ENCODE measurements at places on chromosomes 11 and 22.

DNA sequence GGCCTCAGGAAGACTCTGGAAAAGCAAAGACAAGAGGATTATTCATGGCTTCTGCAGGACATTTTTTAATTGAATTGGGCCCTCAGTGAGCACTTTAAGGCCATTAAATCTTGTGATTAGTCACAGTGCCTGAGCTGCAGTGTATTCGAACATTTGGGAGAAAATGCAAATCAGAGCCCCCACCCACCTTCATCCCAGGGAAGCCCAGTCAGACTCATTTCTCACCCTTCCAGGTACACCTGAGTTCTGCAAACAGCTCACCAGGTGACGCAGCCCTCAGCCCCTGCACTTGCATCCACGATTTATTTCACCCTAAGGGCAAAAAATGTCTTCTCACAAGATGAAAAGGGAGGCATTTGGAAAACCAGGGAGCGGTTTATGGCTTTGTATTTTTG, 128.7 kb downstream of the MPPED1 start:
- DNase-seq = no peak

DNA sequence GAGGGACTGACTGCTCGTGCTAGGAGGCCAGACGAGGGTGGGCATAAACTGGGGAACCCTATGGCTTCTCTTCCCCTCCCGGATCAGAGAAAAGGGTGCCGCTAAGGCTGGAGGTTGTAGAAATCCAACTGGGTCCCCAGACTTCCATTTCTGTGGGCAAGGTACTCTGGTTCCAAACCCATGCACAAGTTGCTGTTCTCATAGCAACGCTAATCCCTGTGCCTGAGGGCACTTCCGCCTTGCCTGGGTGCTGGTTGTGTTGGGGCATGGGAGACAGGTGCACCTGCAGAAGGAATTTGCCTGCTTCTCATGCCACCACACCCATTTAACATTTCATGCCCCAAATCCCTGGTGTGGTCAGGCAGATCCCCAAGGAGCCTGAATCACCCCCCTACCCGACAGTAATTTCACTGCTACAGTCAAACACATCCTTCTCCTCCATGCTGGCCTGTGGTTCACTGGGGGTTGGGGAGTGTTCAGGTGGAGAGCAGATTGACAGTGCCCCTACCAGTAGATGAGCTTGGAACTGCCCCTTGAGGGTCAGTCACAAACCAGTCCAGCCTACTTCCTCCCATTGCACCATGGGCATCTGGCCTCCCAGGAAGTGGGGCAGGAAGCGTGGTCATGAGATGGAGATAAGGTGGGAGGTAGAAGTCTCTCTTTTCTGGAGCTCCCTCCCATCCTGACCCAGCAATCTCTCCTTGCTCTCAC, 1.2 kb downstream of the C2CD2L start:
- no peak for DNase-seq

DNA sequence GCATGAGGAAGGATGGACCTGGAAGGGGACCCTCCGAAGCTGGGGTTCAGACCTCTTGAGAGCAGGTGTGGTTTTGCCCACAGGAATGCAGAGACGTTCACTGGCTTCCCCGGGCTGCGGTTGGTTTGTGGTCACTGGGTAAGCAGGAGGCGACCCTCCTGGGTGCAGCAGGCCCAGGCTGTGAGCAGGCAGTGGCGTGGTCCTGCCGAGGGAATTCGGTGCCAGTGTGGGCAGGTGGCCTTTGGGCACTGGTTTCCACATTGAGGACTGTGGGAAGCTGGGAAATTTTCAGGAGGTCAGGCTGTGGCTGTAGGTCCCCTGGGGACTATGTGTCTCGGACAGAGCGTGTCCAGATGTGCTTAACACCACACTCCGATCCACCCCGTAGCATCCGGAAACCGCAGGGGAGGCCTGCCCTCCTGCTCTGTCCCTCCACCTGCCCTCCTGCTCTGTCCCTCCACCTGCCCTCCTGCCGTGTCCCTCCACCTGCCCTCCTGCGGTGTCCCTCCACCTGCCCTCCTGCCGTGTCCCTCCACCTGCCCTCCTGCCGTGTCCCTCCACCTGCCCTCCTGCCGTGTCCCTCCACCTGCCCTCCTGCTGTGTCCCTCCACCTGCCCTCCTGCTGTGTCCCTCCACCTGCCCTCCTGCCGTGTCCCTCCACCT, 27.5 kb downstream of the TPCN2 start:
- DNase-seq = no peak

DNA sequence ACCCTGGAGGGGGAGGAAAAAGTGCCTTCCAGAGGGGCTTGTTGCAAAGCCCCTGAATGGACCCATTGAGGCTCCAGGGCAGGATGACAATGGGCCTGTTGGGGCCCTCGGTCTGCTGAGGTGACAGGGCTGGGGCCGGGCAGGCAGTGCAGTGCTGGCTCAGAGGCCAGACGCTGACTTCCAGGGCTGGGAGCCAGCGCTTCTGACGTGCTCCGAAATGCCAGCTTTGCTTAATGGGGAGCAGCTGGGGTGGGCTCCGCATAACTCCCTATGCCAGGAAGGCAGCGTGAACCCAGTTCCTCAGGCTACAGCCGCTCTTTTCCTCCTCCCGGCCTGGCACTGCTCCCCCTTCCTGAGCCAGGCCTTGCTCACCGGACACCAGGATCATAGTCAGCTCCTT, 17.7 kb downstream of the NAV2 start:
- no peak for DNase-seq

DNA sequence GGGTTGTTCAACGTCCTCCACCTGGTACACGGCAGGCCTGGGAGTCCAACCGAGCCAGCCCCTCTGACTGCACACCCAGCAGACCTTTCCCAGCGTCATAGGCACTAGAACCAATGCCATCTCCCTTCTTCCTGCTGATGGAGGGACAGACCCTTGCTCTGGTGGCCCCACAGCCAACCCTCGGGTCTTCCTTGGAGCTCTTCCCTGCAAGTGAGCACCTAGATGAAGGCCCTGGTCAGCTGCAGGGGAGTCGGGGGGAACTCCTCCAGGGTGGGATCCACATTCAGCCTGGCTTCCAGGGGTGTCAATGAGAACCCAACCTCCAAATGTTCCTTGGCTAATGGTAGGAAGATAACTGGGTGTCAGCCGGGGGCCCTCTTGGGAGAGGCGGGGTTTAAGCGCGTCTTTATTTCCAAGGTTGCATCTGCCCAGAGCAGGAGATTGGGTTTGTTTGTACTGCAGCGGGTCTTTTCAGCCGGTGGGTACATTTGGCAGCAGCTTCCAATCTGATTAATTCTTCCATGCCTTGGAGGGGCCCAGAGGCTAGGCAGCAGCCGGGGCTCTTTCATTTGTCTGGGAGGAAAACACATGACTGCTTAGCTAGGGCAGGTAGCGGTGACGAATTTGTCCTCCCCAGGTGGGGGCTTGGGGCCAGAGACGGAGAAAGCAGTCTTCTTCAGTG, 56.0 kb upstream of the SHISAL1 start:
- DNase-seq = no peak

- DNase-seq = no peak
Measured at GRCh38 chr11:102611291-102611690, 13.8 kb downstream of the MMP20 start.

DNA sequence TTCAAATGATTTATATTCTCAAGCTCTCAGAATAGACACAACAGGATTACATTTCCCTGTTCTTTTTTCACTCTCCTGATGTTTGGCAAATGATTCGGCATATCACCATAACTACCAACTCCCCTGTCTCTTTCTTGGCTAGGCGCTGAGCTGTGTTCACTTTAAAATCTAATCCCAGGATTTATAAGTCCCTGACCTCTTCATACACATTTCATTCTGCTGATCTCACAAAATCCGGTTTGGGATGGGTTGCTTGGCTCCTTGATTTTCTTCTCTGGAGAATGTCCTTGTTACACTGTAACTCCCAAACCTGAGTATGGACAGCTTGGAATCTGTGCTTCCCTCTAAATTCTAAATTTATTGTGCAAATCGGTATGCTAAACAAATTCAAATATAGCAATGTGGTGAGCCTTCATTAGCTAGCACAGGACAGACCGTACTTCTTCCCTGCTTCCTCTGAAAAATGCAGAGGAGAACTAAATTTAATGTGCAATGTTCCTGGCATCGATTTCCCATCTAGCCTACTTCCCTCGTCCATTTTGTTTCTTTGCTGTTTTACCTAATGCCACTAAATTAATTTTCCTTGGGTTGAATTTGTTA, 858.5 kb upstream of the FAT3 start:
- no peak for DNase-seq

DNA sequence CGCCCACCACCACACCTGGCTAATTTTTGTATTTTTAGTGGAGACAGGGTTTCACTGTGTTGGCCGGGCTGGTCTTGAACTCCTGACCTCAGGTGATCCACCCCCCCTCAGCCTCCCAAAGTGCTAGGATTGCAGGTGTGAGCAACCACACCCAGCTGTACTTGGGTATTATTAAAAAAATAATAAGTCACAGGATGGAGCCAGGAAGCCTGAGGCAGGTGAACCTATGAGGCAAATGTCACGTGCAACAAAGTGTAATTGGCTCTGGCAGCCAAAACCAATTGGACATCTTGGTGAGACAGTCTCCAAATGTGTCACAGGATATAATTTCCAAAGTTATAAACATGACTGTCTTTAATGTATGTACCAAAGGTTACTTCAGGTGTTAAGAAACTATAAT, 24.0 kb upstream of the MALAT1 start:
- DNase-seq = no peak

DNA sequence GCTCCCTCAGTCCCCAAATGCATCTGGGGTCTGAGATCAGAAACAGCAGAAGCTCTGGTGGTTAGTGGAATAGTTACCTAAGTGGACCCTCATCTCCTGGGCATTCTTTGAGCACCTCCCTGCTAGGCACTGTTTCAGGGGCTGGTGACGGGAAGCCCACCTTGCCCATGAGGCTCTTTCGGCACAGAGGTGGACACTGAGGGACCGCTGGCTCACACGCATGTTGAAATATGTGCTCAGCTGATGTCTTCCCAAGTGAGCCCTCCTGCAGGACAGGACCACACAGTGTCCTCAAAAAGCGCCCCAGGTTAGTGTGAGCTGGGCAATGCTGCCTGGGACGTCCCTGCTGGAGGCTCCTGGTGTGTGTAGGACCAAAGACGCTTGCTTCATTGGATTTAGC, 1379.9 kb downstream of the TBC1D22A start:
- no peak for DNase-seq

DNA sequence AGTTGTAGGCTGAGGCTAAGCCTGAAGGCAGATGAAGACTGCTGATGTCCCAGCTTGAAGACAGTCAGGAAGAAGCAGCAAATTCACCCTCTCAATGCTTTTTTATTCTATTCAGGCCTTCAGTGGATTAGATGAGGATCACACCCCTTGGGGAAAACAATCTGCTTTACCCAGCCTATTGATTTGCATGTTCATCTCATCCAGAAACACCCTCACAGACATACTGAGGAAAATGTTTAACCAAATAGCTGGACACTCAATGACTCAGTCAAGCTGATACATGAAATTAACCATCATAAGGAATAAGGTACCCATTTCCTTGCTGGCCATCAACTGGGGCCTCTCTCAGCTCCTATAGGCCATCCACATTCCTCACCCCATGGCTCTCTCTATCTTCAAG, 549.9 kb upstream of the CCDC90B start:
- DNase-seq = no peak

GRCh38 chr11:102457865-102458264, 5.3 kb upstream of the TMEM123 start:
- no peak for DNase-seq

GRCh38 chr22:47200273-47201051, 438.0 kb downstream of the TBC1D22A start:
- no peak for DNase-seq

DNA sequence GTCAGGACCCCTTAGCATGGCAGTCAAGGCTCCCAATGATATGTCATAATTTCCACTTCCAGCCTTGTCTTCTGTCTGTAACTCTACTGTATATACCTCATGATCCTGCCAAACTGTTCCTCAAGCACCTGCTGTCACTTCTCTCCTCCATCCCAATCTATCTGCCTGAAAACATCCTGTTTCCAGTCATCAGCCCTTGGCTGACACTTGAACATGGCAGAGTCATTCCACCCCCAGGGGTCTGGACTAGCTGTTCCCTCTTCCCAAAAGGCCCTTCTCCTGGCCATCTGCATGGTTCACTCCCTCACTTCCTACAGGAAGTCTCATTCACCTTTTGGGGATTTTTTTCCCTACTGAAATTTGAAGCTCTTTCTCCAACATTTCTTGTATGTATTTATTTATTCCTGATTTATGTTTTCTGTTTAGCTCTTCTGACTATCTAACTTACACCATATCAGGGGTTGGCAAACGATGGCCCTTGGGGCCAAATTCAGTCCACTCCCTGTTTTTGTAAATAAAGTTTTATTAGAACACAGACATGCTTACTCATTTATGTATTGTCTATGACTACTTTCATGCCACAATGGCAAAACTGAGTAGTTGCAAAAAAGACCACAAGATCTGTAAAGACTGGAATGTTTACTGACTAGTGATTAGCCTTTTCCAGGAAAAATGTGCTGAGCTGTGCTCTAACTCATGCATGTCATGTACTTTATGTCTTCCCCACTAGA, 278.4 kb downstream of the KIRREL3 start:
- DNase-seq = no peak

DNA sequence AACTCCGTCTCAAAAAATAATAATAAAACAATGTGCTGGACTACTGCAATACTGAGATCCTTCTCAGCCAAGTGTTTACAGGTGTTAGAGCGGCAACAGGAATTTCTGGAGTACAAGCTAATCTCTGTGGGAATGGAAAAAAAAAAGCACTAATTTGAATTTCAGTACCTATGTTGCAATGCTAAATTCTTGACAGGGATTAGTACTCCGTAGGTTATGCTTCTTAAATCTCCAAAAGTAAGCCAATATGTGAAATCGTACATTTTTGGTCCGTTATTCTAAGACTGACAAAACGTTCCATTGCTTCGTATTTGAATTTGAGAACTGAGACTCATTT, 1.1 kb downstream of the ATL3 start:
- no peak for DNase-seq

DNA sequence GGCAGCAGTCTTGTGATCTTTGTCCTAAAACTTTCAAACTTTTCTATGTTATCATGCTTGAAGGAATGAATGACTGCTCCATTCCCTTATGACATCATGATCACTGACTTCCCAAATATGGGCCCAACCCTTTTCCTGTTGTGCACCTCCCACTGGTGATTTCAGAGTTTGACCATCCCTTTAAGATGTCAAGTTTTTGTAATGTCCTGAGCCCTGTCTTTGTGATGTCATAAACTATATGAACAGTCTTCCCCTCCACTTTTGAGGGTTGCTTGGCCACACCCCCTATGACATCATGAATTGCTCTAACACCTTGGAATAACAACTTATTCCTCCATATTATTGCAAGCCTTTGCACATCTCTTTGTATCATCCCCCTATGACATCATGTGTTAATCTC, 16.5 kb upstream of the NUCB2 start:
- DNase-seq = no peak

- no peak for DNase-seq
Measured at GRCh38 chr11:78741741-78742140, 167.1 kb upstream of the NARS2 start.

DNA sequence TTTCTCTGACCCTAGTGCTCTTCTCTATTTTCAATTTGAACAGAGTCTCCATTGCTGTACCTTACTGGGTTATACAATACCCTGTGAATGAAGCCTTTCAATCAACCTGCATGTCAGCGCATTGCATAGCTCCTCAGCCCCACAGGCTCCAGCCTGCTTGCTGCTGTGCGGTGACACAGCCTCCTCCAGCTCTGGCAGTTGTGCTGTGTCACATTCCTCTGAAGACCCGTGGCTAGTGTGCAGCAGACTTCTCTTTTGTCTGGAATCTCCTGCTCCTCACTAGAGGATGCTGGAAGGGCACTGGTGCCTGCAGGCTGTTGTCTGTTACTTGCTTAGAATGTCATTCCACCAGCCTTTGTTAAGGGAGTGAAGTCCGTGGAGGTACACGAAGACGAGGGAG, 390.1 kb upstream of the B3GAT1 start:
- no peak for DNase-seq
